ENCODE measurements at places on chromosomes 7 and 10.

- DNase-seq, result no peak
Observed at GRCh38 chr10:68572151-68572550, 12.0 kb downstream of the TET1 start.

- DNase-seq, result no peak
Observed at GRCh38 chr10:856416-857157, 74.9 kb downstream of the LARP4B start.

- no peak for DNase-seq
Observed at GRCh38 chr7:129739427-129739826, 127.9 kb downstream of the NRF1 start.

DNA sequence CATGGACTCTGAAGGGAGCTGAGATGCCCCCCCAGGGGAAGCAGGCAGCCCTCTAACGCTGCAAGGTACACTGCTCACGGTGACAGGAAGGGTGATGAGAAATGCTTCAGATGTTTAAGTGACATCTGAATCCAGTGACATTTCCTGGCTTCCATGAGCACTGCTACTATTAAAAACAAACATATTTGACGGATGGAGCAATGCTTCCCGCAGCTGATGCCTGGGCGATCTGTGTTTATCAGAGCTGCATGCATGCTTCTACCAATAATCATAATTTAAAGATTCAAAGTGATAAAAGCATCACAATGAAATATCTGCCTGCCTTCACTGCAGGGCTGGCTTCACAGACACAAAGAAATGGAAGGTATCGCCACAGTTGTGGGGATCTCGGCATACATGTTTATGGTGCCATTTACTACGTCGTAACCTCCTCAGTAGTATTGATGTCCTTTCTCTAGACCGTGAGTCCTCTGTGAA, 66.1 kb upstream of the AOAH start:
- DNase-seq, result no peak

DNA sequence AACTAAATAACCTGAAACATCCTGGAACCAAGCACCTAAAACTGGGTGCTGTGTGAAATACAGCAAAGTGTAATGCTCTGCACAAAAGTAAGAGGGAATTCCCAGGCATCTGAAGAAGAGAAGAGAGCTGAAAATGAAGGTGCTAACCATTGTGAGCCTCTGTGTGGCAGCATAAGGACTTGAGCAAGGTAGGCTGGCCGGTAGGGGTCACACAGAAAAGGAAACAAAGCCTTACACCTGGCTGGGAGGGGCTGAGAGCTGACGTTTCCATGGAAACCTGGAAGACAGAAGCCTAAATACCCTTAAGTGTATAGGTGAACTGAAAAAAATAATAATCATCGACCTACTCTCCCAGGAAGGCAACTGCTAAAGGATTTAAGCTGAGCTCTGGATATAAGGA, 48.6 kb downstream of the CUL1 start:
- DNase-seq, result no peak

- DNase-seq, result no peak
Observed at GRCh38 chr7:140189917-140190316, 13.1 kb upstream of the KDM7A start.

GRCh38 chr7:129110982-129111376, 33.5 kb upstream of the TSPAN33 start:
- no peak for DNase-seq

GRCh38 chr7:84083846-84084245, 110.7 kb downstream of the SEMA3A start:
- no peak for DNase-seq

GRCh38 chr10:107502229-107502985, 337.9 kb upstream of the SORCS1 start:
- DNase-seq, result no peak

Measured in stimulated activated CD8-positive, alpha-beta memory T cell treated with anti-CD3 and anti-CD28 coated beads, Interleukin-4, amount 100 ng/mL, for 1 hour (primary cell).